Activated naive CD4-positive, alpha-beta T cell treated with anti-CD3 and anti-CD28 coated beads, Interleukin-2, amount 50 U/mL, for 16 hours (primary cell): ENCODE measurements at places on chromosomes 16 and 17.

DNA sequence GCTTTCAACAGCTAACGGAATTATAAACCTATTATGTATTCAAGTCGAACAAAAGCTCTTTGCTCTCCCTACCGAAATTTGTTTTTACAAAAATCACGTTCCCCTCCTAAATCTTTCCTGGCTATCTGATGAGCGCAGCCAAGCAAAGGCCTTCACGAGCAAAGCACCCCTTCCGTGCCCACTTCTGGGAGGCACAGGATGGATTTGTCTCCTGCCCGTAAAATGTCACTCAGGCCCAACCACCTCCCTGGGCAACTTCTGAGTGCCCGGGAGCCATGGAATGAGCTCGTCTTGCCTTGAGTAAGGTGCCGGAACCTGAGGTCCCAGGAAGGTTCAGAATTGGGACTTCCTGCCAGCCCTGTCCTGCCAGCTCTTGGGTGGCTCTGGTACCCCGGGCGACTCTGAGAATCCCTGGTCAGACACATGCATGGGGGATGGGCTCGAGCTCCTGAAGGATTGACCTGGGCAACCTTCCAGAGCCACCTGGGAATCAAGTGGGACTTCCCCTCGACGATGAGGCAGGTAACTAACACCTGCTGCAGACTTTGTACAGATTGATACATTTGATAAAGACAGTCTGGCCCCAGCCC is 19.8 kb downstream of the SLC7A5 start:
- DNase-seq, result no peak

- DNase-seq, result no peak
Measured at GRCh38 chr16:79013930-79014660, 586.4 kb downstream of the MAF start.

DNA sequence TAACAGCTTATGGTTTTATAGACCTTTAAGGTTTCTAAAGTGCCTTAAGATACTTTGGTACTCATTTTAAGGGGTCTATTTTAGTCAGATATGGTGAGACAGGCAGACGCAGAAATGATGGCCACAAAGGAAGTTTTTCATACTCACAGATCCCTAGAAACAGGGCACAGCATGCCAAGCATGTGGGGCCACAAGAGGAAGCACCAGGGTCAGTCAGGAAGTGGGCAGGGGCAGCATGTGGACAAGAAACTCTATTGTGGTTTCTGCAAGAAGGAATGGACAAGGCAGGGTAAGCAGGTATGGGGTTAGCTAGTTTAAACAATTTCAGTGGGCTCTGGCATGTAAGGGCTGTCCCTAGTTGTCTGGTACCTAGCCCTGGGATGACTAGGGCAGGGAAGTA is 8.5 kb downstream of the EFCAB3 start:
- no peak for DNase-seq

DNA sequence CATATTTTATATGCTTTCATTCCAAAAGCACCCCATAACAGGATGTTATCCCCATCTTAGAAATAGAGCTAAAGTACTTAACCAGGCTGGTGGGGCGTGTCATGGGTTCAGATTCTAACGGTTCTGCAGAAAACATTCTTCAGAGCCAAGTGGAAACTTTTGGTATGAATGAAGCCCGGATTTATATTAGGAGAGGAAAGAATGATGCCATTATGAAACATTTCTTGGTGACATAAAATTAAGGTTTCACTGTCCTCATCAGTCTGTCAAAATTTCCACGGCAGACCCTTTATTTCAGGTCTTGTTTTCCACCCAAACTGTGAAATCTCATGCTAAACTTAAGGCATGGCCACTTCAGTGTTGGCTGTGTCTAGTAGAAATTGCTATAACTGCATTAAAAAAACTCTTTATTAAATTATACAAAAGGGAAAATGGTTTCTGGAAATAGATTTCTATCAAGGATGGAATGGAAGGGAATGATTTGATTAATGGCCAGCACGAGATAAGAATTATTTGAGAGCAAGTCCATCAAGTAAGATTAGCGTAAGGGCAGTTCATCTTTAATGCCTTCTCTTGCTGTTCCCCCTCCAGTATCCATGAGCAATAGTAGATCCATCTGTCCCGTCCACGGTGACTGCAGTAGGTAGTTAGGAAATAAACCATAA is 11.7 kb downstream of the PRKCA start:
- DNase-seq, result peak; percentile 52

- DNase-seq, result peak; percentile 42
Measured at GRCh38 chr17:45050481-45051059, 862 bp downstream of the DCAKD start.

GRCh38 chr17:10151667-10152496 is 46.5 kb downstream of the GAS7 start:
- DNase-seq, result no peak

- no peak for DNase-seq
Measured at GRCh38 chr16:20821682-20822081, 15.4 kb downstream of the REXO5 start.

- no peak for DNase-seq
Measured at GRCh38 chr16:82111944-82112343, 58.1 kb downstream of the MPHOSPH6 start.

DNA sequence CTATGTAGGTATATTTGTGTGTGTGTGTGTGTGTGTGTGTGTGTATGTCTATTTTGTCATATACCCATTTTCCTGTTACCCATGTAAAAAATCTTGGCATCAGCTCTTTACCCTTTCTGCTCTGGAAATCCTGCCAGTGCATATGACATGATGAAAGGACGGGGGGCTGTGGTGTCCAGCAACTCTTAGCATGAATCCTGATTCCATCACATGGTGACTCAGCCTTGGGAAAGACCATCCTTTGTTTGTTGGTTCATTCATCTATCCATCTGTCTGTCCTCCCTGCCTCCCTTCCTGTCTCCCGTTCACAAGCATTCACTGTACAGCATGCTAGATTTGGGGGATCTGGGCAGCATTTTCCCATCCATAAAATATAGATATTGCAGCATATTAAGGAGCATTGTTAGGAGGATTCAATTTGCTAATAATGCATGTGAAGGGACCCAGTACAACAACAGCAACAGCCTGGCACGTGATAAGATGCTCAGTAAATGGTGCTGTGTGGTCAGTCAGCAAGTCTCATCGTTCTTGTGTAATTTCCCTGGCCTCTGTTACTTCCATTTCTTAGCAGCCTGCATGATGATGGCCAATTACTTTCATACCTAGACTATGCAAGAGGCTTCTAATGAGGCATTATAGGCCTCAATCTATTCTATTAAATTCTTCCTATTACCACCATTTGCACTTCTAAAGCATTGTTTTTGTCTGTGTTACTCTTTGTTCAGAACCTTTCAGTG is 191.0 kb downstream of the PRKCA start:
- DNase-seq, result no peak

DNA sequence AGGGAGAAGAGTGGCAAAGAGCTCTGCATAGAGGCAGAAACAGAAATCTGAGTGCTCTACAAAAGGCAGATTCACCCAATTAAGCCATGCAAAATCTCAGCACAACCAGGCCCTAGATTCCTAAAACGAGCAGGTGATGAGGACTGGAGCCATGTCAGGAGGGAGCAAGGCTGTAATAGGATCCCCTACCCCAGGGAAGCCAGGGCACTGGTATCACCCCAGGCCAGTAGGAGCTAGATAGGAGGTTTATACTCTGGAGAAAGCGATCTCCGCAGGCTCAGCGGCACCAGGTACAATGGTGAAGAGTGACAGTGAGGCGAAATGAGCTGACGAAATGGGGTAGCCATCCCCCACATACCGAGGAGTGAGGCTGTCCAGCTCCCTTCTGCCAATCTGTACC is 171.5 kb downstream of the PARN start:
- DNase-seq, result no peak

DNA sequence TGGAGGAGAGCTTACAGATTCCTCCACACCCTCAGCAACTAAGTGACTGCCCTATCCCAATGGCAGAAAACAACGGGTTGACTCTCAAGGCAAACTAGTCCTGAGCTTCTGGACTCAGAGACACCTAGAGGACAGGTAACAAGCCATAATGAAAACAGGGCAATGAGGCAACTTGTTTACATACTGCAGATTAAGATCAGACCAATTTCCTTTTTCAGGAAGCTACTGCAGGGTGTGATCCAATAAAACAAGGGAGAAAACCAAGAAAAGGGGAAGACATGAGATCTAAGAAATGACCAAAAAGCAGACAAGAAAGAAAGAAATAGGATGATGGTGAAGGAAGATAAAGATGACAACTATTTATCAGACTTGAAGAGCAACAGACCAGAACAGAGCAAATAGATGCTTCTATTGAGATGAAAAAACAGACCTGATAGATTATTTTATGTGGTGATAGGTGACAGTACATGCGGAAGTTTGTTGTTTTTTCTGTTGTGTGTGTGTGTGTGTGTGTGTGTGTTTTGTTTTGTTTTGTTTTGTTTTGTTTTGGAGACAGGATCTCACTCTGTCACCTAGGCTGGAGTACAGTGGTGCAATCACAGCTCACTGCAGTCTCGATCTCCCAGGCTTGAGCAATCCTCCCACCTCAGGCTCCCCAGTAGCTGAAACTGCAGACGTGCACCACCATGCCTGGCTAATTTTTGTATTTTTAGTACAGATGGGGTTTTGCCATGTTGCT is 120.7 kb downstream of the GAS7 start:
- DNase-seq, result no peak

DNA sequence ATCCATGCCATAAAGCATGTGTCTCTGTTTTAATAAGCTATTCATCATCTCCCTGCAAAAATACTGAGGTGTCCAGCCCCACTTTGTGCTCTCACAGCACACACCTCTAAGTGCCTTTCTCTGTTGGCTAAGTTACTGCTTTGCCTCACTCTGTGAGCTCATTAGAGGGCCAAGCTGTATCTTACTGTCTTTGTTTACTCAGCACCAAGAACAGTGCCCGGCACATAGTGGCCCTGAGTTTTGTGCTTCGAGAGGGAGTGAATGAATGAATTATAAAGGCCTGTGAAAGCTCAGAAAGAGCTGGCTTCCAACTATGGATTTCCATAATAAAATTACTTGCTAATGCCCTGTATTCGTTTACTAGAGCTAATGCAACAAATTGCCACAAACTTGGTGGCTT is 50.2 kb upstream of the NOG start:
- no peak for DNase-seq

DNA sequence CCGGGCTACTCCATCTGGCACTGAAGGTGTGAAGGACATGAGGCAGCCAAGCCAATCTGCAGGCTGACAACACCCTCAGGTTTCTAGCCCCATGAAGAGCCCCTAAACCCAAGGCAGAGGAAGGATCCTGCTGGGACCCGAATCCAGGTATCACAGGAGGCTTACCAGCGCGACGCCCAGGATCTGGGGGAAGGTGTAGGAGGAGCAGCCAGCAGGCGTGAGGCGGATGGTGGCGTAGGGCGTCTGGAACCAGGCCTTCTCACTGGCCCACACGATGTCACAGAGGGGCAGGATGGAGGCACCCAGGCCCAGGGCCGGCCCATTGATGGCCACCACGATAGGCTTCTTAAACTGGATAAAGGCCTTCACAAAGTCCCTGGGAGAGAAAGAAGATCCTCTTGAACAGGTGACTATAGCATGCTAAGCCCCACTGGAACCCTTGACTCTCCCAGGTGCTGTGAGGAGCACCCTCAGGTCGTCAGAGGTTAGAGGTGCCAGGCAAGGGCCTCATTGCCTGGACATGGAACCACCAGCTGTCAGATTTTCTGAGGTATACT is 71.7 kb downstream of the DYNLRB2 start:
- no peak for DNase-seq

- no peak for DNase-seq
Measured at GRCh38 chr16:51148678-51149228, 2.3 kb downstream of the SALL1 start.

DNA sequence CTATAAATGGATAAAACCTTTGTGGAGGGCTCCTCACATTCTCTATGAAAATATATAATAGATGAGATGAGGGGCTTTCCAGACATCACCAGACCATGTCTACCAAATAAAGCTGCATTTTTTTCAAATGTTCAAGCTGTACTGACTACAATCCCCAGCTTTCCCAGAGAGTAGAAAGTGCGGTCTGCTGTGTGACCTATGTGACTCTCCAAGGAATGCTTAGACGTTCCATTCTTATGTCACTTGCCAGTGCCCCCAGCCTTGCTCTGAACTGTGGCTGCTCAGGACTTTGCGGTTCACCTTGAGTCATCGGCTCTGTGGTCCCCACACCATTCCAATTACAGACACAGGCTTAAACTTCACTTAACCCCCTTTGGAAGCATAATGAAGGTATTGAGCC is 47.8 kb upstream of the SCNN1B start:
- DNase-seq, result no peak

DNA sequence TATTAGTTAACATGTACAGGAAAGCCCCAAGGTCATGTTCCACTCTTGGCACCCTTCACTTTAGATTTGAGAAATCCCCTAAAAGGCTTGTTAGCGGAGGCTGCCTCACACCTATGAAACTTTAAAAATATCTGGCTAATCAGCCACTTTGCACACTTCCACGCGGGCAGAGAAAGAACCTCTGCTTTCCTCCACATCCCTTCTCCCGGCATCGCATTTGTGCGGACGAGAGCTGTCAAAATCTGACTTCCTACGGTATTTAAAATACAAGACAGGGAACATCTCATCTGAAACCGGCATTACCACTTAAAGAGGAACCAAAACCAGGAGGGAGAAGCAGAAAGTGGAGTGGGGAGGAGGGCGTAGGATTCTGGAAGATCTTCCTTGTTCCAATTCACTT is 422.3 kb downstream of the TMEM114 start:
- DNase-seq, result no peak

DNA sequence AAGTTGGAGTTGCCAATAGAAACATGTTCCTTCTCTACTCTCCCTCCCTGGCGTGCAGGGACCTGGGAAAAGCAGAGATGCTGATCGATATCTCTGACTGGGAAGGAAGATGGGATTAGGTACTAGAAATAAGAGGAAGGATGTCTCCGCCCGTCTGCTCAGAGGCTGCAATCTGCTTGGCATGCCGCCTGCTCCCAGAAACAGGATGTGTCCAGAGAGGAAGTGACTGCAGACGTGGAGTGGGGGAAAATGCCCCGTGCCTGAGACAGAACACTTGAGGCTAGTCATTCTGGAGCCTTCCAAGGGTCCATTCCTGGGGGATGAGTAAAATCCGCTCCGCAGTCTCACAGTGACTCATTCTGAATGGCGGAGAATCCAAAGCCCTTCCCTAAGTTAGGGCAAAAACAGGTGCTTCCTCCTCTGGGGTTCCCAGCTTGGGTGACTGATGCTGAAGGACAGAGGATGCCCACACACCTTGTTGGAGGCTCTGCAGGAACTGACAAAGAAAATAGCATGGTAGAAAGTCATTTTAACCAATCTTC is 45.0 kb upstream of the SMURF2 start:
- no peak for DNase-seq

GRCh38 chr17:67046398-67046797 is 2.0 kb downstream of the CACNG1 start:
- DNase-seq, result no peak

GRCh38 chr16:66953462-66954096 is 7.5 kb upstream of the CES3 start:
- DNase-seq, result no peak

GRCh38 chr17:74234486-74234885 is 21.1 kb downstream of the TTYH2 start:
- no peak for DNase-seq

- DNase-seq, result no peak
Measured at GRCh38 chr16:88866151-88866920, at the start of gene PABPN1L. PABPN1L (minus strand) TSS chr16:88866660; CDS start chr16:88866606, 54 bp downstream.

- no peak for DNase-seq
Measured at GRCh38 chr16:84497418-84498222, 6.8 kb downstream of the MEAK7 start.
